ENCODE measurements at places on chromosomes 6 and 20.
A peak's percentile ranks its signal among the peaks of the same experiment; 100 is the strongest.

DNA sequence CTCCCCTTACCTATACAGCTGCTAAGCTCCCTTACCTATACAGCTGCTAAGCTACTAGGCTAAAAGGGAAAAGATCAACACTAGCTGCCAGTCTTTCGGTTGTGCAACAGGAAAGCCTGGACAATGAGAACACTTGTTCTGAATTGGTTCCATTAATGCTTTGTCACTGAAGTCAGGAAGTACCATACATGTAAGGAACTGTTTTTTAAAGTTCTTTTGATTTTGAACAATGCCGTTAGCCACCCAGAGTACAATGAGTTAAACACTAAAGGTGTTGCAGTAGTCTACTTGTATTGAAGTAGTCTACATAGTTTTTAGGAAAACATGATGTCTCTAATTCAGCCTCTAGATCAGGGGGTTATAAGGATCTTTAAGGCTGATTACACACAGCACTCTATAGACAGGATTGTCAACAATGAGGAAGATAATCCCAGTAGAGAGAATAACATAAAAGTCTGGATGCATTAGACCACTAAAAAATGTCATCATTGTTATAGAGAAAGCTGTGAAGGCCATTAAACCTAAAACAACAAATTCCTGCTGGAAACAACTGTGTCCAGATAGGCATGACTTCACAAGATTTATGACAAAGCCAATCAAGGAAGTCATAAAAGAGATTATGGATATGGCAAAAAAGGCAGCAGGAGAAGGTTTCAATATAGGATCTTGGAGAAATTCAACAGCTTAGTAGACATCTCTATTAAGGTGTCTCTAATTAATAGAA is 306.3 kb downstream of the PHF3 start:
- no peak for DNase-seq

GRCh38 chr6:5501837-5502236 is 240.5 kb downstream of the FARS2 start:
- DNase-seq, result no peak

- DNase-seq, result no peak
Measured at GRCh38 chr6:132019586-132019985, 68.4 kb upstream of the CCN2 start.

- no peak for DNase-seq
Measured at GRCh38 chr6:16006681-16007080, 122.2 kb upstream of the MYLIP start.

GRCh38 chr6:143112837-143113236 is 52.1 kb downstream of the AIG1 start:
- no peak for DNase-seq

- DNase-seq, result no peak
Measured at GRCh38 chr20:63877755-63878470, 12.8 kb downstream of the TPD52L2 start.

DNA sequence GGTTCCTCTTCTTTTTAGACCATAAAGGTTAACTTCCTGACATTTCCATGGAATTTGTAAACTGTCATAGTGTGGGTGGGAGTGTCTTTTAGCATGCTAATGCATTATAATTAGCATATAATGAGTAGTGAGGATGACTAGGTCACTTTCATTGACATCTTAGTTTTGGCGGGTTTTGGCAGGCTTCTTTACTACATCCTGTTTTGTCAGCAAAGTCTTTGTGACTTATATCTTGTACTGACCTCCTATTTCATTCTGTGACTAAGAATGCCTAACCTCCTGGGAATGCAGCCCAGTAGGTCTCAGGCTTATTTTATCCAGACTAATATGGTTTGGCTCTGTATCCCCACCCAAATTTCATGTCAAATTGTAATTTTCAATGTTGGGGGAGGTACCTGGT is 149.6 kb upstream of the SYNCRIP start:
- peak; percentile 71 for DNase-seq

DNA sequence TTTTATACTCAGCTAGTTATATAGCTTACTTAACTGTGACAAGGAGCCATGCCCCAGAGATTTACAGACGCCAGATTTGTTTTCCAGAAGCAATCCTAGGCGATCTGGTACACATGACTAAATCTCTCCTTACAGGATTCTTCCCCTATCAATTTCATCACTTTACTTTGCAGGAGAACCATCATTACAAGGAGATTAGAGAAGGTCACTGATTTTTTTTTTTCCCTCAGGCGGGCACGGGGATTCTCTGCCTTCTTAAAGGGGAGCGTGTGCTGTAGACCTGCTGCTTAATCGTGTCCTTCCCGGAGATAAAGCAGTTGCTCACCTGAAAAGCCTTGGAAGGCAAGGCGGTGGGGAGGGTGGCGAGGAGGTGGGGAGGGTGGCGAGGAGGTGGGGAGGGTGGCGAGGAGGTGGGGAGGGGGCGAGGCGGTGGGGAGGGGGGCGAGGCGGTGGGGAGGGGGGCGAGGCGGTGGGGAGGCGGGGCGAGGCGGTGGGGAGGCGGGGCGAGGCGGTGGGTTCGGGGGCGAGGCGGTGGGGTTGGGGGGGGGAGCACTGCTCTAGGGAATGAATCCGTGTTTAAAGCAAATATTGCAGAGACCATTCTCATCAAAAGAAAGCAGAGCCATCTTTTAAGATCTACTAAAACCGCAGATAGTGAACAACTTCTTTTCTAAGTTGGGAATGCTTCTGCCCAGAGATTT is 14.3 kb upstream of the MRAP2 start:
- no peak for DNase-seq

- no peak for DNase-seq
Measured at GRCh38 chr20:36830791-36831691, 44.9 kb upstream of the TLDC2 start.

- DNase-seq, result peak; percentile 31
Measured at GRCh38 chr6:73340048-73340447, 14.0 kb downstream of the DPPA5 start.

GRCh38 chr6:57006101-57006500 is 40.4 kb upstream of the KIAA1586 start:
- no peak for DNase-seq

DNA sequence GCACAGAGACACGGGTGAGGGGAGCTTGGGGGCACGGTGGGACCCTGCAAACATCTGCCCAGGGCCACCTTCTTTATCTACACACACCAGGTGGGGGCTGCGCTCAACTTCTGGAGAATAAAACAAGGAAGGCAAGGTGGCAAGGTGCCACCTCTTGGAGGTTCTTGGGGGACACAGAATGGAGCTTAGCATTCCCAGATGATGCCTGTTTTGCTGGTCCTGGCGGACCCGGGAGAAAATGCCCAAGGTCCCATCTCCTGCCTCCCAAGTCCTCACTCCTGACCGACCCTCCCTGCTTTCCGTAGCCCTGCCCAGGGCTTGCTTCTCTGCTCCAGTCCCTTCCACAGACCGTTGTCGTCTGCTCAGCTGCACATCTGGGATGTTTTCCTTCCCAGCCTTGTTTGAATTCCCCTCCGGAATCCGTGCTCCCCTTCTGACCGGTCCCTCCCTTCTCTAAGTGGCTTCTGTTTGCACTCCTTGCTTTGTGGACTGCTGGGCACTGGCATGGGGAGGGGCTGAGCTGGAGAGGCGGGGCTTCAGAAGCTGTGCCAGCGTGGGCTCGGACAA is 13.1 kb downstream of the ITPR3 start:
- no peak for DNase-seq

DNA sequence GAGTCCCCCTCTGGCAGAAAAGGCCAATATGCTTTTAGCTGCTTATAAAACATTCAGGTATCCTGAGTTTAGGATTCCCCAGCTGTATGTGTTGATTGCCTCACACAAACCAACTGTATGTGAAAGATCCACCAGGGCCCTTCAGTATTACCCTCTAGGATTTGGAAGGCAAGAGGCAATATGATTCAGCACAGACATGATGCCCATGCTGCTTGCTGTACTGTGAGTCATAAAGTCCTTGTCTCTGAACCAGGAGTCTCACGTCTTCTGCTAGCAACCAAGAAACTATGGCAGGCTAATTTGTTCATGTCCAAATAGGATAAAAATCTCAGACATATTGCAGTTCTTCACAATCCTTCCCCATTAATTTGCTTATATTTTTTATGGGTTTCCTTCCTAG is 789.2 kb upstream of the SLC35B3 start:
- peak; percentile 7 for DNase-seq

- no peak for DNase-seq
Measured at GRCh38 chr6:44169886-44170570, 11.4 kb downstream of the CAPN11 start.

DNA sequence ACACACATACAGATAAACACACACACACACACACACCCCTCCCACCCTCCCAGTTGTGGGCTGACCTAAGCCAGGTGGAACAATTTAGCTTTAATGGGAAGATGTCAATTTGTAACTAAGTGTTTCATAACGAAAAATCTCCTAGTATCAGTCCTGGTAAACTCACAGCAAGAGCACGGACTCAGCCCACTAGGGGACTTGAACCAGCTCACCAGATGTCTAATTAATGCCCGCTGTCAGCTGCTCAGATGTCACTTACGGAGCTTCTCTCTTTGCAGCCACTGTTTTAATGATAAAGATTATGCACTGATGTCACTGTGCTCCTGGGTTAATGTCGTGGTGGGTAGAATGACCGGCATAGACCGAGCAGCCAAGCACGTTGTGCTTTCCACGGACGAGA is 116.6 kb upstream of the INSM1 start:
- no peak for DNase-seq

GRCh38 chr20:41006936-41007474 is 21.6 kb upstream of the TOP1 start:
- no peak for DNase-seq

GRCh38 chr6:89977808-89978748 is 83.8 kb downstream of the GJA10 start:
- DNase-seq, result no peak

DNA sequence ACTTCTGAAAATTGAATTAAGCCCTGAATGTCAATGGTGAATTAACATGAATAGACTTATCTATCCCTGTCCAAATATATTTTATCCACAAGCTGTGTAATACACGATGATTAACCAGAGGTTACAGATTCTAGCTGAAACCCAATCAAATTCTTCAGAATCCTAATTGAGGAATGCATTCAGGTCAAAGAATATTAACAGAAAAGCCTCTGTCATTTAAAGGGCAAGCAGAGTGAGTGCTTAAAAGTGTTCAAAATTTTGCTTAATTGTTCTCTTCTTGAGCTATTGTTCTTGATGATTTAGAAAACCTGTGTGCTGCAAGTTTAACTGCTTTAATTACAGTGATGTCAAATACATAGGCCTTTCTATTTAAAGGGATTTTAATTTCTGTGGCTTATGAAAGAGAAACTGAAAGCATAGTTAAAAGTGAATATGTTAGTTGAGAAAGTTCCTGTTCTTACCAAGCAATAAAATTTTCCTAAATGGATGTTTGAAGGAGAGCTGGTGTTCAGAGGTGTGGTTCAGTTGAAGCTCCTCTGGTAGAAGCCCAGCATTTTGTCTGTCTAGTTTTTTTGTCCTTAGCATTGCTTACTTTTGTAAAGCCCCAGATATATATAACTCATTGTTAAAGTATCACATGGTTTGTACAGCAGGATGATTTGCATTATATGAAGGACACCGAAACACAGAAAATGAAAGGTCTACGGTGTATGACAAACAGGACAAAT is 466.3 kb upstream of the PLCB4 start:
- no peak for DNase-seq

DNA sequence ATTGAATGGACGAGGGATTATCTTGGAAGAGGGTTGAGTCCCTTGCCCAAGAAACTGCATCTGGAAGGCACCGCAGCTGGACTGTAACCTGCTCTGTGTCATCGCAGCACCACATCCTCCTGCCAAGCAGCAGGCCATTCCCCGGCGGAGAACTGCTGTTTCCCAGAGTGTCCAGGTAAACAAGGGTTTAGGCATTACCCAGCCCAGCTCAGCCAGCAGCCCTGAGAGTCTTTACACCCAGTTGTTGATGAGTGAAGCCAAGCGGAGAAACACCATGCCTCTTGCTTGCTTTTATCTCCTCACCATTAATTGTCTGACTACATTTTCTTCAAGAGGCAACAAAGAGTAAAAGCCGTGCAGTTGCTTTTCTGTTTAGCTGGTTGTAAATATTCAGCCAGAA is 104.1 kb downstream of the CDH4 start:
- DNase-seq, result no peak

DNA sequence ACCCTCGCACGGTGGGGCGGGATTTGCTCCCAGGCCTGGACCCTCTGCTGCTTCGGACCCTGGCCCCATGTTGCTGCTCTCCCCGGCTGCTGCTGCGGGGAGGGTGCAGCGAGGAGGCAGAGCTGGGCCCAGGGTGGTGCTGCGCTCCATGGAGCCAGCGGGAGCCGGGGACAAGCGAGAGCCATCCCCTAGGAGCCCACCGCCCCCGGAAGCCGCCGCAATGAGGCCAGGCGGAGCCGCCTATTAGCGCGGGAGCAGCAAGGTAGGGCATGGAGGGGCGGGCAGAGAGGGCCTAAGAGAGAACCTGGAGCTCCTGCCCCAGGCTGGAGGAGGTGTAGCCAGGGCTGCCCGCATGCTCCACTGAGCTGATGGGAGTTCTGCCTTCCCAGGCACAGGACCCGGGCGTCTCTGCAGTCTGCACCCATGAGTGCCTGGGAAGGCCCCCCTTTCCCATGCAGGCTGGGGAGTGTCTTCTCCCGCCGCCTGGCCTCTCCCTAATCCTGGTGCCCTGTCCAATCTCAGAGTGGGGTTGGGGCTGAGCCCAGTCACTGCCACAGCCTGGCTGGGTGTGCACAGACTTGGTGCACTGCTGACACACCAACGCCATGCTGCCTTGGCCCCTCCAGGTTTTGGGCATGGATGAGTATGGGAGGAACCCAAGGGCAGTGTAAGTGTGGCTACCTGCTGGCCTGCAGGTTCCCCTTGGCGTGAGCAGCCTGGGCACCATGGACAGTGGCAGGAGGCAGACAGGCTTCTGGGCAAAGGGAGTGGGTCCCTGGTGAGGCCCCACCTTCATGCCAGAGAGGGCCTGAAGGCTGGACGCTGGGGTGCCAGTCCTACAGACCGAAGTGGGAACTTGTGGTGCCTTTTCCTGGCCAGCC is 360.6 kb upstream of the MAP3K7 start:
- no peak for DNase-seq

DNA sequence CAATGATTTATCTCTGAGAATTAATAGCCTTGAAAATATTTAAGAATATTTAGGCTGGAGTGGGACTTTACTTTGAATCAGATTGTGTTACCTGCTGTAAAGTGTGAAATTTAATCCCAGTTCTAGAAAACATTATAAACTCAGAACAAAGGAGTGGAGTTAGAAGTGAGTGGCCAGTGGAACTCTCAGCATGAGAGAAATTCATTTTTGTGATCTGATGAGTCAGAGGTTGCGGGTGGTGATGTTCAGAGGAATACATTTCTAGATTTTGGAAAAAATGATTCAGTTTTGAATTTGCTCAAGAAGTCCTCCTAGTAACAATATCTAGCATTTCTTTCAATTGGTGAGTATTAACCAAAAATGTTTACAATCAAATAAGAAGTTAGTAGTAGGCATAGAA is 167.5 kb downstream of the ZFAND3 start:
- DNase-seq, result peak; percentile 34

- DNase-seq, result no peak
Measured at GRCh38 chr6:77228279-77228678, 235.0 kb downstream of the HTR1B start.

DNA sequence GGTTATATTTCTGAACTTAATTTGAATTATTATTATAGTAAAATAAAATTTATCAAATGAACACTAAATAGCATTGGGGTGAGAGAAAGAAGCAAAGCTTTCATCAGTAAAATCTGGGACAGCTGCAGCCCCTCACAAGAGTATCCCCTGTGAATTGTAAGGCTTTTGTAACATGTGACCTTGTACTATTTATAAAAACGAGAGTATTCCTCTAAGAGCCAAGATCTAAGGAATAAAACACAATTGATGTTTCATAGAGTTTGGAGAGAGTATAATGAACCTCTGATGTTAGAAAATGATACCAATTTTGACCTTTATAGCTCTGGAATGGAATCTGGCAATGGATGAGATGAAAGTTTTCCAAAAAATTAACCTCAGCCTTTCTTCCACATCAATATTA is 617.2 kb upstream of the ID4 start:
- no peak for DNase-seq

All from RKO (cell line).